ENCODE measurements at places on chromosomes 16 and 17. TPM values are rescaled to one million over a fixed set of nuclear protein-coding genes. Genes with fewer than 3 reads are reported as not detected.

EFTUD2 gene
- 62.0 TPM for total RNA-seq

MYH2 gene
- 0.33 TPM for total RNA-seq

GRCh38 chr16:19502395-19503131, 19.3 kb downstream of the GDE1 start:
- peak; percentile 36 for DNase-seq

- DNase-seq = no peak
Observed at GRCh38 chr16:49519741-49520140, 146.1 kb downstream of the C16orf78 start.

KRTAP9-4 gene
- not detected for total RNA-seq

CTRB1 gene
- not detected for total RNA-seq

GRCh38 chr17:59154721-59155438, at the start of gene SKA2:
SKA2 (minus strand) TSS chr17:59155186; CDS start chr17:59155163, 23 bp downstream.
- DNase-seq = peak; percentile 96

RASL10B gene
- total RNA-seq = 18.4 TPM

DNA sequence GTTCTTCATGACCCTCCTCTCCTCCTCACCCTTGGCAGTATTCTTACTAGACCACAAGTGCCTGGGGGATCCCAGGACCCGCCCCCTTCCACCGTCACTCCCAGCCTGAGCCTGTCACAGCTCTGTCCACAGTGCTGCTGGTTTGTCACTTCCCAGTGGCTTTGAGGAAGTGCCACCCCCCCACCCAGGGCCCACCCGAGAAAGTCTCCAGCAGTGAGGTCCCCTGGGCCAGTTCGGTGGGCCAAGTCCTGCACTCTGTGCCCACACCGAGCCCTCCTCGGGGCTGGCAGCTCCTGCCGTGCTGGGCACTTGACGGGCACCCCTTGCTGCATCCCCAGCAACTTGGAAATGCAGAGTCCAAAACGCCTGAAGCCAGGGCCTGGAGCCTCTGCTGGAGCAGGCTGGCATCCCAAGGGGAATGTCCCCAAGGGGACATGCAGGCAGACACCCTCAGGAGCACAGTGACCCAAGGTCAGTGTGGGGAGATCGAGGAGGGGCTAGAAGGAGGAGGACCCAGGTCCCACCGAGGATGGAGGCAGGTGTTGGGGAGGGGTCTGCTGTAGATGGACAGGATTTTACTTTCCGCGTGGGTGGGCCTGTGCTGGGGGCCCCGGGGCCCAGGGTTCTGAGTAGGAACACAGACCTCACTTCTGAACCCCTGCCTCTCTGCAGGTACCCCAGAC, 15.5 kb downstream of the MMP15 start:
- DNase-seq = no peak

KRTAP2-2 gene
- not detected for total RNA-seq

- DNase-seq = no peak
Observed at GRCh38 chr16:59213952-59214351, 479.8 kb upstream of the GOT2 start.

PDILT gene
- total RNA-seq = not detected

GRCh38 chr17:75019146-75019545, 6.7 kb downstream of the MRPL58 start:
- DNase-seq = no peak

NOS2 gene
- 0.19 TPM for total RNA-seq

Measured in left ventricle myocardium inferior (tissue), 1 donor.